Fibroblast of skin of scalp (primary cell): ENCODE measurements at places on chromosomes 3 and 15.

DNA sequence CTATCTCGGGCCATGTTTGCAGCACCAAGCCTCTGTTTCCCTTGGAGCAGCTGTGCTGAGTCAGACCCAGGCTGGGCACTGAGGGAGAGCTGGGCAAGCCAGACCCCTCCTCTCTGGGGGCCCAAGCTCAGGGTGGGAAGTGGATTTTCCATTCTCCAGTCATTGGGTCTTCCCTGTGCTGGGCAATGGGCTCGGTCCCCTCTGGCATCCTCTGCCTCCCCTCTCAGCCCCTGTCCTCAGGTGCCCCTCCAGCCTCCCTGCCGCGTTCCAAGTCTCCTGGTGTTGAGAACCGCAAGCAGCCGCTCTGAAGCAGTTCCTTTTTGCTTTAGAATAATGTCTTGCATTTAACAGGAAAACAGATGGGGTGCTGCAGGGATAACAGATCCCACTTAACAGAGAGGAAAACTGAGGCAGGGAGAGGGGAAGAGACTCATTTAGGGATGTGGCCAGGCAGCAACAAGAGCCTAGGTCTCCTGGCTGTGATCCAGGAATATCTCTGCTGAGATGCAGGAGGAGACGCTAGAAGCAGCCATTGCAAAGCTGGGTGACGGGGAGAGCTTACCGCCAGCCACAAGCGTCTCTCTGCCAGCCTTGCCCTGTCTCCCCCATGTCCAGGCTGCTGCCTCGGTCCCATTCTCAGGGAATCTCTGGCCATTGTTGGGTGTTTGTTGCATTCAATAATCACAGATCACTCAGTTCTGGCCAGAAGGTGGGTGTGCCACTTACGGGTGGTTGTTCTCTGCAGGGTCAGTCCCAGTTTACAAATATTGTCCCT lies 1.2 kb downstream of the RHO start:
- peak; percentile 11 for DNase-seq

DNA sequence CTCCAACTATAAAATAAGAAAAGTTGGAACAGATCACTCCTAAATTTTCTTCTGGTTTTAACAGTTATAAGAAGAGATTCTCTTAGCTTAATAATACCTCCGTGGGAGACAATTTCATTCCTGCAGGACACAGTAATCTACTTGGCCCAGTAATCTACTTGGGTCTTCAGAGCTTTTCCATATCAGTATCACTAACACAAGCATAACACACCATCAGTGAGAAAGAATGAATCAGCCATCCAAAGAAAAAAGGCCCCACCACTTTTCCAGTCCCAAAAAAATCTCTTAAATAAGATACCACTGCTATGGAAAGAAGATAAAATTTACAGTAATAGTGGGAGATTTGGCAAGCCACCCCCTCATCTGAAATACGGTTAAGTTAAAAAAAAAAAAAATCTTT lies 20.2 kb downstream of the SIN3A start:
- DNase-seq: no peak

- no peak for DNase-seq
Observed at GRCh38 chr15:98476559-98476958, 171.8 kb upstream of the IGF1R start.

- peak; percentile 70 for DNase-seq
Observed at GRCh38 chr15:56794553-56795329, 61.4 kb upstream of the ZNF280D start.

DNA sequence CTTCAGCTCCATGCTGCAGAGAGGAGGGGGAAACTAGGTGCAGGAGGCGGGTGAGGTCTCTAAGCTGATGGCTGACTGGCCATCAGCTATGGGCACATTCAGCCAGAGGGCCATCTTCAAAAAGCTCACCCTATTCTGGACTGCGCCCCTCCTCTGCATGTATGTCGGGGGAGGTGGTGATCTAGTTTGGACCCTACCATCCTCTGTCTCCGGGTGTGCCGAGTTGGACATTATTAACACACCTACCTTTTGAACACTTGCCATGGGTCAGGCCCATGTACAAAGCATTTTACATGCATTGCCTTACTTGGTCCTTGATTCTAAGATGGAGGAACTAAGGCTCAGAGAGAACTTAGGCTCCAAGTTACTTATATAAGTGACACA lies 1.4 kb downstream of the NISCH start:
- no peak for DNase-seq

GRCh38 chr3:71114610-71115009 lies 468.9 kb downstream of the FOXP1 start:
- no peak for DNase-seq

DNA sequence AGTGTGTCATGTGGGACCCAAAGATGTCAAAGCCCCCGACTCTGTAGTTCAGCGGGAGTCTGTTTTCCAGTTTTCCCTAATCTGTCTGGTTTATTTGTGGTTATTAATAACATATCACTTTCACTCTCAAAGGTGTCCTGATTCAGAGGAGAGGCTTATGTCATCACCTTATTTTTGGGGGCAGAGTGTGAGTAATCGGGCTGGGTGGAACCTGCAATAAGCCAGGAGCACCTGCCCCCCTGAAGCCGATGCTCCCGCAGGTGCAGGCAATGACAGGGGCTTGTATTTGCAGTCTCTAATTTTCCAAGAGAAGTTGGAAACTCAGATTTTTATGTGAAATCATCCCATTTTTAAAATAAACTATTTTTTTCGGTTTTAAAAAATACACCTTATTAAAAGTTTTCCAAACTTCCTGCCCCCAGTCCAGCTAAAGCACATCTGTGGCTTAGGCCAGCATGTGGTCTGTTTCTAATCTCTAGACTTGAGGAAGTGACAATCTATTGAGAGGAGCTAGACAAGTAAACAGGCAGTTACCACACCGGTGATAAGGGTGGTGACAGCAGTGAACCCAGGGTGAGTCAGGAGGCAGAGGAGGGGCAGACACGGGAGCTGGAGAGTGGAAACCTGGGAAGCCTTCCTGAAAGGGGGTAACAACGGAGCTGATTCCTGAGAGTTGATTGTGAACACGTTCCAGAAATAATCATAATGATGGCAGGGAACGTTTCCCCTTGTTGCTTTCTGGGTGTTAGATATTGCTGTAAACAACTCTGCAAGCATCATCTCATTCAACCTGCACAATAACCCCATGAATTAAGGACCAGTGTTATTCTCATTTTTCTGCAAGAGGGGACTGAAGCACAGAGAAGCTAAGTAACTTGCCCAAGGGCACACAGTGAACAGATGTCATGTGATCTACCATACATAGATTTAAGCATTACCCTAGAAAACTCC lies 37.2 kb downstream of the BHLHE40 start:
- peak; percentile 23 for DNase-seq

DNA sequence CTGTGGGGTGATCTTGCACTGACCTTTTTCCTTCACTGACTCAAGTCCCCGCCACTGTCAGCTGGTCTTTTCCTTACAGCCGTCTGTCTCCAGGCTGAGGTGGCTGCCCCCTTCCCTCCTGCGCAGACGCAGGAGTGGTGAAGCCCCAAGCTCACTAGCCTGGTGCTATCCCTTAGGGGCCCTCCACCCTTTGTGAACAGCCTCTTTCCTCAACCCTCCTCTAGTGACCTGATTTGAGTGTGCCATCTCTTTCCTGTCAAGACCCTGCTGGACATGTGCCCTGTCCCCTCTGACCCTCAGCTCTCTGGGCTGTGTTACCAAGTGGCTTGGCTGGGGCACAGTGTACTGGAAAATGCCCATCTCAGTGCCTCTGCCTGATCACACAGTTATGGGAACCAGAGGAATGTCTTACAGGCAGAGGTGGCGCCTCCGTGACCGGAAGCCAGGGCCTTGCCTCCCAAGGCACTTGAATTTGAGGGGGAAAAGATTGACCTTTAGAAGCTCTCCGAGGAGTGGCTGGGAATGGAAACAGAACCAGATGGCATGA lies 8.7 kb downstream of the KBTBD13 start:
- no peak for DNase-seq

DNA sequence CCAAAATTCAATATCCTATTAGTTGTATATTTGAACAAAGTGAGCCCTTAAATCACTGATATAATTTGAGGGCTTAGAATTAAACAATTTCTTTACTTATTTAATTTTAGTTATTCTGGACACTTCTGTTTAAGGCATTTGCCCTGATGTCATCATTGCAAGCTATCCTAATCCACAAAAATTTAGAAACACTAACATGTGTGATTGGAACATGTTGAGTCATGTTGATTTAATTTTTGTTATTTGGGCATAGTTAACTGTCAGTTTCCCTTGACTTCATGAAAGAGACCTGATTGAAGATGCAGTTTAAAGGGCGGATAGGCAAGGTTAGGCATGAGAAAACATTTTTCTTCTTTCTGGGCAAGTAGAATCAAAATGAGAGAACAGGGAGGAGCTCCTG lies 682.6 kb downstream of the ROBO1 start:
- peak; percentile 49 for DNase-seq

DNA sequence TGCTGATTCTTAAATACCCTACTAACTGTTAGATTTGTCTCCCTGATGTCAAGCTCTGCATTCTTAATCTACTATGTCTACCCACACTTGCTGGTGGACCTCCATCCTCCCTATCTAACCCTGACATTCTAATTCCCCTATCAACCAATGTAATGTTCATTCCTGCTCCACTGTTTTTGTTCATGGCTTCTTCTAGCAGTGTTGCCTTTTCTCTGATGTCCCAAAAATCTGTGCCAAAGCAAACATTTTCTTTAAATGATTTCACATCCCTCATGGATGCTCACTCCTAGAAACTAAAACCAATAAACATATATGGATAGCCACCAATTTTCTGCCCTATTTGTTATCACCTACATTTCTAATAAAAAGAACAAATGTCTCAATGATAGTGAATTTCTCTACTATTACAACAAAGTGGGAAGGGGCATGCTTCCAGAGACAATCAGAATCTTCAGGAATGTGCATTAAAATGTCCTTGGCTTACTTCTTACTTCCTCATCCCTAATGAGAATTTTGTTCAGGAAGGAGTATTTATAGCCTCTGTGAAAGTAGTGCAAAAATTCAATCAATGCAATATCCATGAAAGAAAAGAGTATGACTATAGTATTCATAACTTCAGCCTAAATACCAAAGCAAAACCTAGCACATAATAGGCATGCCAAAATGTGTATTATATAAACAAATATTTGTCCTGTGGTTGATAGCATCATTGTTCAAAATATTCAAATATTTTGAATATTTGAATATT lies 273.3 kb downstream of the ZNF385D start:
- peak; percentile 87 for DNase-seq

DNA sequence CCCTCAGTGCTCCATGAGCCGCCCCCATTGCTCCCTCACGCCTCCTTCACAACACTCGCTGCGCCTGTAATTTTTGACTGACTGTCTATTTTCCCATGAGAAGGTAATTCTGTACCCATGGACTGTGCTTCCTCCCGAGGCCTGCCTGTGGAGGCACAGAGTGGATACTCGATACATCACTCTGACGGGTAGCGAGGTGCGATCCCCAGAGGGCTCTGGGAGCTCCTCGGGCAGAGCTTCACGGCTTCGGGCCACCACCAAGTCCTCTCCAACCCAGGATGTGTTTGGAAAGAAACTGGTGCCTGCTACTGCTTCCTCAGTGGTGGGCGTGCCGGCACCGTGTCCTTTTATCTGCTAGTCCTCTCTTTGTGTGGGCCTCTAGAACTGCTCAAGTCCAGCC lies 108.6 kb upstream of the DLG1 start:
- no peak for DNase-seq

DNA sequence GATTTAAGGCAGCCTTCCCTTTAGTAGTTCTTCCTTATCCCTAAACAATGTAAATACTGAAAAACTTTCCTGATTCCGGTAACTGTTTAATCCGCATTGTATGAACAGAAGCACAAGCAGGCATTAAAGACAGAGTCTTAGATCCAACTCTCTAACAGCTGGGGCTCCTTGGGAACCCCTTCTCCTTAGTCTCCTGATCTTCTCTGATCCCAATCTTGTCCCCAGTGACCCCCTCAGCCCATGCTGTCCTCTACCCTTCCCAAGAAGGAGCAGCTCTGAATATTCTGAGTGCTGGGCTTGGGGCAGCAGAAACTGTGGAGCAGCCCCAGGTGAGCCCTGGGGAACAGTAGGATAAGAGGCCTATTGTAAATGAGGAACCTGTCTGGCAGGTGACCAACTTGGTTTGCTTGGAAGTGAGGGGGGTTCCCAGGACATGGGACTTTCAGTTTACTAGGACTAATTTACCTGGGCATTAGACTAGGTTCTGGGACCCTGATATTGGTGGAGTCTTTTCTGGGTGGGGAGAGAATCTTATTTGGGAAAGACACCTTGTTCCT lies 13.0 kb upstream of the SLC30A4 start:
- no peak for DNase-seq

DNA sequence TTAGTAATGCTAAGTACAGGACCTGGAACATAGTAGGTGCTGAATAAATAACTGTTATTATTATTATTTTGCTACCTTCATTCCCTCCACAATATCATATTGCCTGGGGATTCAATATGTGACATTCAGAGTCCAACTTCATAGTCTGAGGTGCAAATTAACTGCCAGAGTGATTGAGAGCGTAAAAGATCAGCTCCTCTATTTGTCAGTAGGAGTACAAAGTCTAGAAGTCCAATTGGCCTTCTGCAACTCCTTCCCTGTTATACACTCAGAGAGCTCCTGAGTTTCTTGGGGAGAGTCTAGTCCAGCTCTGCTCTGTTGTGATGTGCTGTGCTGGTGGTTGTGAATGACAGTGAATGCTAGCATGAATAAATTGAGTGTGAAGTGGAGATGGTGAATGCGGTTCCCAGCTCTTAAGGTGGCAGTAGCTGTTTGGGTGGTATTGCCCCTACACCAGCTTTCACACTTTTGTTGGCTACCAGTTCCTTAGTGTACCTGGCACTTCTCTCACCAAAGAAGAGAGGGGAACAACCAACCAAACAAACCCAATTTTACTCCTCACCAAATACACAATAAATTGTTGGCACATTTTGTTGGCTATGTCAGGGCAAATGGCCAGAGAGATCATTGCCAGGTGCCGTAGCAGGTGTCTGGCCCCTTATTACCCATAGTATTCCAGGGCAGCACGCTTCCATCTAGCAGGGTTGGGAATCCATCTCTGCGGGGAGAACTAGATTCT lies 270.1 kb upstream of the TBL1XR1 start:
- no peak for DNase-seq

DNA sequence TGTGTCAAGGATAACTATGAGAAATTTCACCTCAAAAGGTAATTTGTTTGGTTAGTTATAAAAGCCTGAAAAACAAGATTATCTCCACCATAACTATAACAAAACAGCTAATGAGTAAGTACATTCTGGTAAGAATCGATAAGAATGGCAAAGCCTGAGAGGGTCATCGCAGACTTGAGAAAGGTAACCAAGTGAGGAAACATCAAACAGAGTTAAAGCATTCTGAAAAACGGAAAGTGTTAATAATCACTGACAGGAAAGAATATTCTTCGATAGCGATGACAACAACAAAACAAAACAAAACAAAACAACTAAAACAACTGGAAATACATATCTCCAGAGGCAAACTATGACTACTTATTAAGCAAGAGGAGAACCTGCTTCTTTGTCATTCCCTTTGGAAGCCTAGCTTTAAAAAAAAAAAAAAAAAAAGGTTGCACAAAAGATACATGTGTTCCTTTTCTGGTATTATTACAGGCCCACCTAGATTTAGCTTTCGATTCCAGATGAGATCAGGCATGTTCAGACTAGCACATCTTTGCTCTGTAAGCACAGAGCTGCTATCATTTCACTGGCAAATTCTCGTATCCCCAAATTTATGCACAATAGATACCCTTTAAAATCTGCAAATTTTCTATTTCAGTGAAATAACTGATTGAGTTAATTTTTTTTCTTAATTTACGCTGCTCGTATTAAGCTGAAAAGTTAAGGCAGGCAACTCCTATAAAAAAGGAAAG lies 155.6 kb downstream of the TIGIT start:
- no peak for DNase-seq
